CD14-positive monocyte (primary cell): ENCODE measurements at places on chromosomes 7 and 10.

- DNase-seq = no peak
These were observed 23.5 kb downstream of the CAMK1D start for GRCh38 chr10:12372846-12373245.

DNA sequence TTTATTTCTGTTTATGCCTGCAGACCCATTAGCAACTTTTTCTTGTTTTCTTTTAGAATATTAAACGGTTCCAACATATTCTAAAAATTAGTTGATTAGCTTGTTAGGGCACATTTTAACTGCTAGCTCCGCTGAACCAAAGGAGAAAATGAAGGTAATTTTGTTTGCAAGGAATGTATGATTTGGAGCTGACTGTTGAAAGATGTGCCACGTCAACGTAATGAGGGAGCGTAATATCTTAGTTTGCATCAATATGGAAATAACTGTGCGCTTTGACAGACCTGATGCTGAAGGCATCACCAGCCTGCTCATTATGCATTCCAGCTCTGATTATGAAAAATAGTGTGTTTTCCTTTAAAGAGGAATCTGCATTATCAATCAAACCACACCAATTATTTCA, 102.0 kb upstream of the CTBP2 start:
- DNase-seq = no peak

GRCh38 chr7:18685971-18686370, 190.4 kb downstream of the HDAC9 start:
- DNase-seq = no peak

DNA sequence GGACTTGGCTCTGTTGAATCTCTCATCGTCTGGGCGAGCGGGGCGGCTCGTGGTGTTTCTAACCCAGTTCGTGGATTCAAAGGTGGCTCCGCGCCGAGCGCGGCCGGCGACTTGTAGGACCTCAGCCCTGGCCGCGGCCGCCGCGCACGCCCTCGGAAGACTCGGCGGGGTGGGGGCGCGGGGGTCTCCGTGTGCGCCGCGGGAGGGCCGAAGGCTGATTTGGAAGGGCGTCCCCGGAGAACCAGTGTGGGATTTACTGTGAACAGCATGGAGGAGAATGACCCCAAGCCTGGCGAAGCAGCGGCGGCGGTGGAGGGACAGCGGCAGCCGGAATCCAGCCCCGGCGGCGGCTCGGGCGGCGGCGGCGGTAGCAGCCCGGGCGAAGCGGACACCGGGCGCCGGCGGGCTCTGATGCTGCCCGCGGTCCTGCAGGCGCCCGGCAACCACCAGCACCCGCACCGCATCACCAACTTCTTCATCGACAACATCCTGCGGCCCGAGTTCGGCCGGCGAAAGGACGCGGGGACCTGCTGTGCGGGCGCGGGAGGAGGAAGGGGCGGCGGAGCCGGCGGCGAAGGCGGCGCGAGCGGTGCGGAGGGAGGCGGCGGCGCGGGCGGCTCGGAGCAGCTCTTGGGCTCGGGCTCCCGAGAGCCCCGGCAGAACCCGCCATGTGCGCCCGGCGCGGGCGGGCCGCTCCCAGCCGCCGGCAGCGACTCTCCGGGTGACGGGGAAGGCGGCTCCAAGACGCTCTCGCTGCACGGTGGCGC, at the start of gene EN2:
Gene EN2 (plus strand): TSS at position 19 of the 767 bp plus-strand sequence. CDS start 249 bp downstream, at position 268.
- no peak for DNase-seq

GRCh38 chr7:23615331-23615730, 18.1 kb downstream of the CCDC126 start:
- no peak for DNase-seq

GRCh38 chr7:37430640-37431039, 18.0 kb downstream of the ELMO1 start:
- DNase-seq = no peak

- no peak for DNase-seq
These were observed 563 bp downstream of the MUC17 start for GRCh38 chr7:101020444-101020843.

- no peak for DNase-seq
These were observed 37.6 kb downstream of the ARHGAP21 start for GRCh38 chr10:24685958-24686540.

- DNase-seq = no peak
These were observed 121.8 kb downstream of the CUX1 start for GRCh38 chr7:101939136-101939695.

GRCh38 chr7:92485974-92486373, 8.2 kb upstream of the ERVW-1 start:
- DNase-seq = no peak

DNA sequence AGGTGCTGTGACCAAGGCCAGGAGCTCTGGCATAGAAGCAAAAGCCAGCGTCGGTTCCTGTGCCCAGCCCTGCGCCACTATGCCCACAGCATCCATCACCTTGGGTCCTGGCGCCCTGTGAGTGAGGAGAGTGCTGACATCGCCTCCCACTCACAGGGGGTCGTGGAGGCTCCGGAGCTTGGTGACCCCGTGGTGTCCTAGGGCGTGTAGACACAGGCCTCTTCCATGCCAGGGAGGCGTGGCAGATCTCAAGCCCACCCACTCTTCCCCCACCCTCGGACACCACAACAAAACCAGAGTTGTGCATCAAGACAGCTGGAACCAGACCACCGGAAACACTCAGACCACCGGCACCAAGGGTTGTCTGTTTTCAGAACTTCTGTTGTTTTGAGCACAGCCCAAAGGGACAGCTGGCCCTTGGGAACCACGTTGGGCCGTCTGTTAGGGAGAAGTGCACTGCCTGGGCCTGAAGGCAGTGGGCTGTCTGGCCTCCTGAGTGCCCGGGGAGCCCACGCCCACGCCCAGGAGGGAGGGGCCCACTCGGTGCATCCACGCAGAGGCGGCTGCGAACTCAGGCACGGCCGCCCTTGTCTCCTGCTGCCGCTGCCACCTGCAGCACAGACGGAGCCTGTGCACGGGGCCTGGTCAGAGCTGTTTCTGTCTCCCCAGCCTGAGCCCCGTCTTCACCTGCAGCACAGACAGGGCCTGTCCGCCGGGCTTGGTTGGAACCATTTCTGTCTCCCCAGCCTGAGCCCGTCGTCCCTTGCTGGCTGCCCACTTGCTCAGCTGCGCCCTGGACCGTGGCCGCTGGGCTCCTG, 106.3 kb downstream of the INPP5A start:
- no peak for DNase-seq

DNA sequence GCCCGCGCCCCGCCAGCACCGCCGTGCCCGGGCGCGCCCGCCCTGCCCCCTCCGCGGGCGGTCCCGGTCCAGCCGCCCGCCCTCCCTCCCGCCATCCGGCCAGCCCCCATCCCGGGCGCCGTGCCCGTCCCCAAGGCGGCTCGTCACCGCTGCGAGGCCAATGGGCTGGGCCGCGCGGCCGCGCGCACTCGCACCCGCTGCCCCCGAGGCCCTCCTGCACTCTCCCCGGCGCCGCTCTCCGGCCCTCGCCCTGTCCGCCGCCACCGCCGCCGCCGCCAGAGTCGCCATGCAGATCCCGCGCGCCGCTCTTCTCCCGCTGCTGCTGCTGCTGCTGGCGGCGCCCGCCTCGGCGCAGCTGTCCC, at the start of gene HTRA1:
Gene HTRA1 (plus strand): TSS at position 187 of the 362 bp plus-strand sequence. CDS start 100 bp downstream, at position 287.
- no peak for DNase-seq

GRCh38 chr7:30406664-30407425, 71.7 kb downstream of the NOD1 start:
- no peak for DNase-seq

DNA sequence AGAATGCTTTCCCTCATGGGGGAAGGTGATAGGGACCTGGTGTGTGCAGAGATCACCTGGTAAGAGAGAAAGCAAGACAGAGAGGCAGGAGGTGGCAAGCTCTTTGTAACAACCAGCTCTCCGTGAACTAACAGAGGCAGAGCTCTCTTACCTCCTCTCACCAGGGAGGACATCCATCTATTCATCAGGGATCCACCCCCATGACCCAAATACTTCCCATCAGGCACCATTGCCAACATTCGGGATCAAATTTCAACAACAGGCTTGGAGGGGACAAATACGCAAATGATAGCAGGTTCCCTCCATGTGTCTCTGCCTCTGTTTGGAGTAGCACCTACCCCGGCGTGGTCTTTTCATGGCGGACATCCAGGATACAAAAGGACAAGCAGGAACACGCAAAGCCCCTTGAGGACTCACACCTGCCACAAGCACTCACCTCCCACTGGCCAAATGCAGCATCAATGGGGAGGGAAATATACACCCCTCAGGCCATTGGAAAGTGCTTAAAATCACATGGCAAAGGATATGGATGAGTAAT, 431.2 kb upstream of the AUTS2 start:
- DNase-seq = no peak

DNA sequence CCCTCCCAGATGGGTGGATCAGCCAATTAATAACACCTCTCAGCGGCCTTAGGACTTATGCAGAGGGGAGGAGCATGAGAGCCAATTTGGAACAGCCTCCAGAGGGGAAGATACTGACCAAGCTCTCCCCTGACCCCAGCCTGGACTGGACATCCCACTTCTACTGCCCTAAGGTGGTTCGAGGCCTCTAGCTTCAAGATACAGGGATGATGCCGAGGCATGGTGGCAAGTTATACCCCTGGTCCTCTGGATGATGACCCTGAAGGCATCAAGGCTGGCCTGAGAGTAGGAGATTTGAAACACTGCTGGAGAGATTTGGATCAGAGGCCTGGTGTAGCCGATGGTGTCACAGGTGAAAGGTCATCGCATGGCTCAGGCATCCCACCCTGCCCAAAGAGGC, 3.2 kb downstream of the CDH23 start:
- DNase-seq = no peak

GRCh38 chr7:119708891-119709290, 564.1 kb upstream of the KCND2 start:
- no peak for DNase-seq

DNA sequence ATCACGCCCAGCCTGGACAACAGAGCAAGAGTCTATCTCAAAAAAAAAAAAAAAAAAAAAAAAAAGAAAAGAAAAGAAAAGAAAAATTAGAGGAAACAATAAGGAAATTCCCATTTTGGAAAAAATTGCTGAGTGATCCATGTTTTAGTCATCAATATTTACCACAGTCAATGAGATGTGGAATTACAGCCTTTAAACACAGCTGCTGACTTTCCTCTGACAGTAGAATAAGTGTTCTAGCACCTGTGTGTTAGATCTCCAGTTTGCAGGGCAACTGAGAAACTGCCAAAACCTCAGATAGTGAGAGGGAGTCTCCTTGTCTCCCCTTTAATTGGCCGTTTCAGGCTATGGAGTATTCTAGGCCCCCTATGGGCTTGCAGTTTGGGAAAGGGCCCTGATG, 520.1 kb downstream of the KCNMA1 start:
- no peak for DNase-seq

GRCh38 chr10:24241536-24242040, 32.6 kb downstream of the KIAA1217 start:
- DNase-seq = no peak

DNA sequence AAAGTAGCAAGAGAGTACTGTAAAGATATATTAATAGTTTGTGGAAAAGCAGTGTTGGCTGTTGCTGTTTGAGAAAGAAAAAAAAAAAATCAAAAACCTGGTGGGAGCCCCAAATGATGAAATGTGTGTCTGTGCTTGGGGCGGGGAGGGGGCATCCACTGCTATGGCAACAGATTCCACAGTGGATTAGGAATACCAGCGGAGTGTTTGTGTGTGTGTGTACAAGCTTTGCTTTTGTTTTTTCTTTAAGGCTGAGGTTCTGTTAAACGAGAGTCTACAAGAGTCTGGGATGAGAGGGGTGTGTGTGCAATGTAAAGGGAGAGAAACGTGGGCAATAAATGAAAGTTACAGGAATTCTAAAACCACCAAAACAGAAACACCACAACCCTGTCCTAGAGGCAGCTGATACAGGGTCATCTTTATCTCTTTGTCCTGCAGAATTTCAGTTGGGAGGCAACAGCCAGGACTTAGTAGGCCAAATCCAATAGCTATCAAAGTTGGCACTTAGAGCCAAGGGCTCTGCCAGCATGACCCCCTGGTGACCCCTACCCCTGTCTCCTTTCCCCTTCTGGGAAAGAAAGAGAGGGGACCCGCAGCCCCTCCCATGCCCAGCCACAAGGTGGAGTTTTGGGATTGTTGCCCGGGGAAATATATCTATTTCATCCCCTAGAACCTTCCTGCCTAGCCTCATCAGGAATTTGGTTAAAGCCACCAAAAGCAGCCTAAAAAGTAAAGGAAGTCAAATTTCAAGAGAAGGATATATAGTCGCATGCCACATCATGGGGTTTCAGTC, 85.4 kb downstream of the OSBPL3 start:
- no peak for DNase-seq

- DNase-seq = no peak
These were observed 194.3 kb downstream of the ZMYND11 start for GRCh38 chr10:329361-330099.
